ENCODE measurements at places on chromosomes 1 and 21.

- DNase-seq: no peak
These were observed 24.0 kb upstream of the CPT2 start for GRCh38 chr1:53172426-53173128.

GRCh38 chr1:1537626-1538250 lies 2.7 kb downstream of the TMEM240 start:
- no peak for DNase-seq

DNA sequence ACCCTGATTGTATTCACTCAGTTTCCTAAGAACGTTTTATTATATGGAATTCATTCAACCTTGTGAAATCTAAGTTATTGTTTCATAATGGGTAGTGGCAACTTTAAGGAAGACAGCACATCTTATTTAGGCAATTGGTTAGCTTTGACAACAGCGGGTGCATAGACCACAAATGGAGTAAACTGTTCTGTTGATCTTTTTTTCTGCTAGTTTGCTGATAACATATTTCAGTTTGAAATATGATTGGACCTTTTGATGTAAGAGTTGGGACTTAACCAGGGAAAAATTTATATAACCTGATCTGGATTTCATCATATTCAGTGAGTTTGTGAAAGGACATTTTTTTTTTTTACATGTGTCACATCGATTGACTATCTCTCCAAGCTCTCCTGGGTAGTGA lies 151.7 kb downstream of the HLX start:
- DNase-seq: no peak

GRCh38 chr1:61604684-61605083 lies 120.3 kb downstream of the TM2D1 start:
- no peak for DNase-seq

DNA sequence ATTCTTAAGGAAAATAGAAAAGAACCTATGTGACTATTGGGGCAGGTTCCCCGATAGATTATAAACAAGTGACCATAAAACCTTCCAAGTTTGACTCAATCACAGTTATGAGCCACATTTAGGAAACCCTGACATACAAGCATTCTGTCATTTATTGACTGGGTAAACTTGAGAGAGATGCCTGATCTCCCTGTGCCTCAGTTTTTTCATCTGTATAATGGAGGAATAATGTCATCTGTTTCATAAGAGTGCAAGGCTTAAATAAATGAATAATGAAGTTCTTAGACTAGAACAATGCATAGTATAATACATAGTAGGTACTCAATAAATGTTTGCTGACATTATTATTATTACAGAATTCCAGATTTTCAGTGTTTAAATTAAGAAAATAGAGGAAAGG lies 18.9 kb upstream of the EEIG2 start:
- DNase-seq: no peak

DNA sequence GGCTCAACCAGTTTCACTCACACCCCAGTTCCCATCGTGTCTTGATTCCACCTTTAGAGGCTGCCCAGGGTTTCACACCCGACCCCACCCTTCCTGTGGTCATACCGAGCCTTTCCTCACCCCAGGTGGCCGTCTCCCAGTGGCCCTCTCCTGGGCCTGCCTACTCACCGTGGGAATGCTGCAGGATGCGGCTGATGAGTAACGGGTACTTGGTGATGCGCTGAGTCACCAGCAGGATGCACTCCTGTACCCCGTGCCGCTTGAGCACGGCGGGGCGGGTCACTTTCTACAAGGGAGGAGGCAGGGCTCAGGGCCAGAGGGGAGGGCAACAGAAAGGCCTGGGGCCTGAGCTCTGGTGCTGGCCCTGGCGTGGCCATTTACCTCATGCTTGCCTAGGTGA lies 16.4 kb downstream of the ARHGEF2 start:
- DNase-seq: no peak

DNA sequence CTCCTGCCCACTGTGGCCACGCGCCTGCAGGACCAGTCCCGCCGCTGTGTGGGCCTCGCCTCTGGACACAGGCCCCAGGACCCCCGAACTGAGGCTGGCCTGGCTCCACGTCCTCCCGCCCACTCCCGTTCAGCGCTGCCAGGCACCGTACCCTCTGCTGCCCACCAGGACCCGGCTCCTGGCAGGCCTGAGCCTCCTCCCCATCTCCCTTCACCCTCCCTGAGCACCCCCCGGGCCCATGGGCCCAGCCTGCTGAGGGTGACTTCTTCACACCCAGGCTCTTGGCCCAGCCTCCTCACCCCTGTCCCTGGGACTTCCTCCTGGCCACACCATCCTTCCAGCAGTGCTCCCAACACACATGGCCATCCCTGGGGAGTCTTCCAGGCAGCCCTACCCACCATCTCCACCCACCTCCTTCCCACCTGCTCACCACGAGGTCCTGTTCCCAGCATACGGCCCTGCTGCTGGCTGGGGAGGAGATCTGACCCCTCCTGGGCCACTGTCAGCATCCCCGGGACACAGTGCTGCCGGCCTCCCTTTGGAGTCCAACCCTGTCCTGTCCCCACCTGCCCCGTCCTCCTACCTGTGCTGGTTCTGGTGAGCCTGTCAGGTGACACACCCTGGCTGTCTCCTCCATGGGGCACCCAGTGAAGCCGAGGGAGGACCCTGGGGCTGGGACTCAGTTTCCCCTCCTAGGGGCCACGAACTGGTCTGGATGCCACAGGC lies 53.7 kb downstream of the SLX9 start:
- no peak for DNase-seq

GRCh38 chr1:231896806-231897205 lies 270.2 kb downstream of the DISC1 start:
- DNase-seq: no peak

DNA sequence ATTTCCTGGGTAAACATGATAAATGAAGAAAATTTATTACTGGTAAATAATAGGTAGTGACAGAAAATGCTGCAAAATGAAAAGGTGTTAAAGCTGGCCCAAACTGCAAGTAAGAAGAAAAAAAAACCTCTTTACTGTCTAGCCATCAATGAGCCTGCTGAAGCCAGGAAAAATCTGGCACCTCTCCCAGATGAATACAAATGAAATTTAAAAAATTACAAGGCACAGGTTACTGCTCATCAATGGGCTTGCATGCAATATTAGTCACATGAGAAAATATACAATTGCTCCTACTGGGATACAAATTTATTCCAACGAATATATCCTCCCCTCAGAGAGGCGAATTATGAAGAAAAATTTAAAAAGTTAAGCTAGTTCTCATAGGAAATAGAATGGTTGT lies 1422.5 kb downstream of the KCNT2 start:
- DNase-seq: no peak

DNA sequence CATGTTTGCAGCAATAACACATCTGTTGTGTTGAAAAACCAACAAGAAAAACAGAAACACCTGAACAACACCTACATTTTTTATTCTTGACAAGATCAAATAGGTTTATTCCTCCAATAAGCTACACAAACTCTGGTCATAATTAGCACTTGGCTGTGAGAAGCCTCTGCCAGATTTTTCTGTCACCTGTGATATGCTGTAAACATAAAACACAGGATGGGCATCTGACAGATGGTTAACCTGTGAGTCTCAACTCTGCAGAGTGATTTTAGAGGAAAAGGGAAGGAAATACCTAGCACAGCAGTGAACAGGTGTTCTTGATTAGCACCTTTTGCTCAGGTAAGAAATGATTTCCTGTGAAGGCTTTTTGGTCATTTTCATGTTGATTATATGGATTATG lies 175.4 kb upstream of the COA6 start:
- no peak for DNase-seq

GRCh38 chr21:33206771-33207281 lies 22.9 kb upstream of the IFNAR2 start:
- no peak for DNase-seq

- DNase-seq: no peak
These were observed 251.9 kb downstream of the DPYD start for GRCh38 chr1:97668945-97669344.

DNA sequence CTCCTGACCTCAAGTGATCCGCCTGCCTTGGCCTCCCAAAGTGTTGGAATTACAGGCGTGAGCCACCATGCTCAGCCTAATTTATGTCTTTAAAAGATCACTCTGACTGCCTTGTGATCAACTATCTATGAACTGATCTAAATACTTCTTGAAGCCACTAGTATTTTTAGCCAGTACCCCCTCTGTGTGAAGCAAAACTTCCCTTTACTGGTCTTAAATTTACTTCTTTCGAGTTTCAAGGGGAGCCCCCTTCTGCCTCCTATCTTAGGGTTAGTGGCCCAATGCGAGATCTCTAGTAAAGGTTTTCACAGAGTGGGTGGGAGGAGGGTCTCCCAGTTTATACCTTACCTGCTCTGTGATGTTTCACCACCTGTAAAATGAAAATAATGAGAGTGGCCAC lies 66.1 kb upstream of the RPL11 start:
- DNase-seq: no peak

DNA sequence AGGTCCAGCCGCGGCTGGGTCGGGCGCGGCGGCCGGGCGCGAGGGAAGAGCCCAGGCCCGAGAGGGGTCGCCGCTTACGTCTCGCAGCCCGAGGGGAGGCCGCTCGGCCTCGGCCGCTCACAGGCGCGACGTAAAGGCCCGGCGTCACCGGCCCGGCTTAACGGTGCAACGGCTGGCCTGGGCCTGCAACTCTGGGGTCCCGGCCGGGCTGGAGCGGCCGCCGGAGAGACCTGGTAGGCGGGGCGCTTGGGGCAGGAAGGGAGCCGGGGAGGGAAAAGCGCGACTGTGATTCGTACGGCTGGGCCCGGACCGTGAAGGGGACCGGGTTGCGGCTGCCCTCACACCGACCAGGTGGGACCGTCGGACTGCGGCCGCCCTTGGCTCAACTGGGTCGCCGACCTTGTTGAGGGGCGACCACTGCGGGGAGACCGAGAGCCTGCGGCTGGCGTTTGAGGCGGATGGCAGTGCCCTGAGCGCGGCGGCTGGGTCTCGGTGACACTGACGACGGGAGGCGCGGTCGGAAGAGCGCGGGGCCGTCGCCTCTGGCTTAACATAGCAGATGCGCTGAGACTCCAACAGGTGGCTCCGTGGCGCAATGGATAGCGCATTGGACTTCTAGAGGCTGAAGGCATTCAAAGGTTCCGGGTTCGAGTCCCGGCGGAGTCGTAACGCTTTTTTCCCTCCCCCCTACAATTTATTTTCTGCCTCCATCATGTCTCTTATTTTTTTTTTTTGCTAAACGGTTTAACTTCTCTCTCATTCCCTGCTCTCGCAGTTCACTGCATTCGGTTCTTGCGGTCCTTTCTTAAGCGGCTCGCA lies 31.8 kb downstream of the DNTTIP2 start:
- no peak for DNase-seq

- DNase-seq: no peak
These were observed 14.4 kb downstream of the LMNA start for GRCh38 chr1:156128654-156129597.

DNA sequence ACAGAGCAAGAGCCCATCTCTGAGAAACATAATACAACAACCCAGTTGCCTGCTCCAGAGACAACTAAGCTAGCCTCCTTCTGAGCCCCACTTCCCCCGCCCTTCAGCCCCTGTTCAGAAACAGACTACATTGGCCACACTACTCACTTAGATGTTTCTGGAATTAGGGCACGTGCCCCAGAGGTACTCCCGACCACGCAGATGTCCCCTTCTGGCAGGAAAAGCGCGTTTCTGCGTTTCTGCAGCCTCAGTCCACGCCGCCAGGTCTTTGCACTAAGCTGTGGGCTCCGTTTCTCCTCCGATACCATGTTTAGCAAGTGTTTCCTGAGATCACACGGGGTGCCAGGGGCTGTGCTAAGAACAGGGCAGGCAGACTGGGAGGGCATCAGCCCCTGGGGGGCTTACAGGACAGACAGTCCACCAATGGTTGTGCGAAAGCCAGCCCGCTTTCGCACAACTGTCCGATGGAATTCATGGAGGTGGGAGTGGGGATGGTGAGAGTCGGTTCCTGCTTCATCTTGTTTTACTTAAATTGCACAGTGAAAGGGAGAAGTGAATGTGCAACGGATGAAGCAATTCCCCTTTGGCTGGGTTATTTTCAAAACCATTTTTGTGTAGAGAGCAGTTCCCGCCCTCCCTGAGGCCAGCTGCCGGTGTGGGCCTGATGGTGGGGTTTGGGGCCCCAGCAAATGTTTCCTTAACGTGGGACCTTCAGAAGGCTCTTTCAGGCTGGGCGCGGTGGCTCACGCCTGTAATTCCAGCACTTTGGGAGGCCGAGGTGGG lies 2.7 kb downstream of the PIK3CD start:
- no peak for DNase-seq

All from vagina (tissue), 2 donors.